Hematopoietic multipotent progenitor cell treated with erythropoietin and hydrocortisone succinate and interleukin-3 and kit ligand, for 4 days (in vitro differentiated cells): ENCODE measurements at places on chromosomes 11 and 22.

DNA sequence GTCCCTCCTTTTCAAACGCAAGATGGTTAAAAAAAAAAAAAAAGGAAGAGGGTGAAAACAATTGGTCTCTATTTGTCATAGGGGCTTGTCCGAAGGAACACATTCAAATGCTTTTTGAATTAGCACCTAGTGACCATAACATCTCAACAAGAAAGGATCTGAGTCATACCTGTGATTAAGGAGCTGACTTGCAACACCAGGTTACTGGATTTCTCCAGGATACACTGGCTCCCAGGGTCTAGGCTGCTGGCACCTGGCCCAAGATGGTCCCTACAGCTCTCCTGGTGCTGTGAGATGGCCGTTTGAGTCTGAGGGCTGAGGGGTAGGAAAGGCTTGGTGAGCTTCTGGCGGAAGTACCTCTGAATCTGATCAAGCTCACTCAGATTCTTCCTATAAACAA, 28.4 kb upstream of the UCP3 start:
- no peak for DNase-seq

- DNase-seq: no peak
Observed at GRCh38 chr11:75463106-75463774, 30.2 kb upstream of the KLHL35 start.

GRCh38 chr11:4551346-4551979, 6.5 kb downstream of the OR52M1 start:
- DNase-seq: peak; percentile 36

DNA sequence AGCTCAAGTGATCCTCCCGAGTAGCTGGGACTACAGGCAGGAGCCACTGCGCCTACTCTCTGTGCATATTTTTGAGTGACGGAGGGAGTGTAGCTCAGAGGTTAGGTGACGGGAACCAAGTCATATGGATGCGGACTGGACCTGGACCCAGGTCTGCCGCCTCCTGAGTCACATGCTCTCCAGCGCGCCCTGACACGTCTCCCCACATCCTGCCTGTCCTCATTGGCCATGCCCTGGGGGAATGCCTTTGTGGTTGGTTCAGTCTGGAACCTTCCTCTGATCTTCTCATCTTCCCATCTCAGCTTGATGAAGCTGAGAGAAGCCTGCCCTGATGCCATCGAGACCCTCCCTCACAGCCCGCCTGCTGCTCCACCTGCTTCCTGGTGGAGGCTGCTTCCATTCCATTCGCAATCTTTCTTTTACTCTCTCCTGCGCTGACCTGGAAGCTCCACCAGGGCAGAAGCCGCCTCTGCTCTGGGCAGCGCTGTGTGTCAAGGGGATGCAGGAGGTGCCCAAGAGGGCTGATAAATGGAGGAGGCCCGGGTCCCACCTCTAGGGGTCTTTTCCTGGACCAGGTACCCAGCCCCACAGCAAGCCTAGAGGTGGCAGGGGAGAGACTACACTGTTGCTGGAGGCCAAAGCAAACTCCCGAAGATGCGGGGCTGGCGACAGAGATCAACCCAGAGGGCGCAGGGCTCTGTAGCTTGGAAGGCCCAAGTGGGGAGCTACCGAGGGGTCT, 13.9 kb upstream of the BAIAP2L2 start:
- DNase-seq: no peak

- no peak for DNase-seq
Observed at GRCh38 chr11:74471037-74471436, 3.7 kb upstream of the KCNE3 start.

GRCh38 chr11:87368858-87369480, 331.2 kb downstream of the TMEM135 start:
- DNase-seq: peak; percentile 26

- DNase-seq: no peak
Observed at GRCh38 chr11:4704790-4705334, 278 bp downstream of the MMP26 start.

DNA sequence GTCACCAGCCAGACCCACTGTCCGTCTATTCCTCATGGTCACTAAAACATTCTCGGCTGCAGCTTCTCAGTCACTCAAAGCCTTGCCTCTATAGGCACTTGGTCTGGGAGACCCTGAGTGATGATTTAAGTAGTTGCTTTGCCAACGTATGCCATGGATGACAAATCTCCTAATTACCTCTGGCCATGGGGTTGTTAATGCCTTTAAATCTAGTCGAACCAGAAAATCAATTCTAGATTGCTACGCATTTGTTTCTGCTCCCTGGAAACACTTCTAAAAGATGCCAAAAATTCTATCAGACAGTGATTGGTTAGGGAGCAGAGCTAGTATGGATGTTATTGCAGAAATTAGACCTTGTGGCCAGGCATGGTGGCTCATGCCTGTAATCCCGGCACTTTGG, 57.0 kb upstream of the RTL6 start:
- DNase-seq: no peak

DNA sequence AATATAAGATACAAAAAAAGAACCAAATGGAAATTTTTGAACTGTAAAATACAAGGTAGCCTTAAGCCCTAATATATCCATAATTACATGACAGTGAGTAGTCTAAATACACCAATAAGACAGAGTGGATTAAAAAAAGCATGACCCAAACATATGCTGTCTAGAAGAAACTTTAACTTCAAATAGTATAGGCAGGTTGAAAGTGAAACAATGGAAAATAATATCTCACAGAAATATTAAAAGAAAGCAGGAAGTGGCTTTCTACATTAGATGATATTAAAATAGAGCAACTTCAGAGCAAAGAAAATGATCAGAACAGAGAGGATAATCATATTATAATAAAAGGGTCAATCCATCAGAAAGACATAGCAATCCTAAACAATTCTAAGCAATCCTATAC, 21.8 kb downstream of the DCUN1D5 start:
- DNase-seq: no peak

DNA sequence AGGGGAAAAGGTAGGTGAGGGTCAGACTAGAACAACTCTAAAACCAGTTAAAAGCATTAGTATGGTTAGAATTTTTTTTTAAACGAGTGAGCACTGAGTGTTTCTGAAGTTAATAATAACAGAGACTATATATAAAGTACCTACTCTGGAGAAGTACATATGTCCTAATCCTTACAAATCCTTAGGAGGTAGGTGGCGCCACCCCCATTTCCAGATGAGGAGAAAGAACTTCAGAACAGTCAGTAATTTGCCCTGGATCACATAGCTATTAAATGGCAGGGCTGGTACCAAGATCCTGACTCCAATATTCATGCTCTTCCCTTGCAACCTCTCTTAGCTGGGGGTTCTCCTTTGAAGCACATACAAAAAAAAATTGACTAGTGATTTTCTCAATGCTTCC, 80.5 kb downstream of the CLPB start:
- DNase-seq: peak; percentile 45

- no peak for DNase-seq
Observed at GRCh38 chr22:37163575-37164504, 14.1 kb upstream of the IL2RB start.

DNA sequence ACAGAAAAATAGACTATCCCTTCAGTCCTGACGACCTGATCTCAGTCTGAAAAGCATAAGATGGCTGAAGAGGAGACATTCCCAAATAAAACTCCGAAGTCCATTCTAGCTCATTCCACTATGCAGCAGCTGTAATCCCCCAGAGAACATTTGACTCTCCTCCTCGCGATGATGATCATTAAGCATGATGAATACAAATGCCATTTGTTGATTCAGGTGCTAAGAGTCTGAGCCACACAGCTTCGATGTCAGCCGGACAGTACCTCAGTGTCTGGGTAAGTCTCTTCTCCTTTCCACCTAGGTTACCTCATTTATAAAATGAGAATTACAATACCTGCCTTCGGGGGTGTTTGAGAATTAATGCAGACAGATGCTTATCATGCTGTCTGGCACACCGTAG, 94.8 kb downstream of the TENM4 start:
- DNase-seq: no peak

- no peak for DNase-seq
Observed at GRCh38 chr11:106379712-106380111, 302.2 kb downstream of the AASDHPPT start.

- DNase-seq: no peak
Observed at GRCh38 chr11:104529906-104530305, 366.0 kb upstream of the PDGFD start.

DNA sequence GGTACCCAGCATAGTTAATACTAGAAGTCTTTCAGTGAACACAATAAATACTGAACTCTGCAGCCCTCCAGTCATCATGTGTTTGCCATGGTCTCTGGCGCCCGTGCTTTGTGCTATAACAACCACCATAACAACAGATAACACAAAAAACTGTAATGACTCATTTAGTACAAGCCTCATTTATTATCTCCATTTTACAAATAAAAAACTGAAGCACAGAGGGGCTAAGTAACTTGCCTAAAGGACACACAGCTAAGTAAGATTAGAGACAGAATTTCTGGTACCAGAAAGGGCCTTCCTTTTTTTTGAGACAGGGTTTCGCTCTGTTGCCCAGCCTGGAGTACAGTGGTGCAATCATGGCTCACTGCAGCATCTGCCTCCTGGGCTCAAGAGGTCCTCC, 19.5 kb downstream of the RBFOX2 start:
- DNase-seq: peak; percentile 20

DNA sequence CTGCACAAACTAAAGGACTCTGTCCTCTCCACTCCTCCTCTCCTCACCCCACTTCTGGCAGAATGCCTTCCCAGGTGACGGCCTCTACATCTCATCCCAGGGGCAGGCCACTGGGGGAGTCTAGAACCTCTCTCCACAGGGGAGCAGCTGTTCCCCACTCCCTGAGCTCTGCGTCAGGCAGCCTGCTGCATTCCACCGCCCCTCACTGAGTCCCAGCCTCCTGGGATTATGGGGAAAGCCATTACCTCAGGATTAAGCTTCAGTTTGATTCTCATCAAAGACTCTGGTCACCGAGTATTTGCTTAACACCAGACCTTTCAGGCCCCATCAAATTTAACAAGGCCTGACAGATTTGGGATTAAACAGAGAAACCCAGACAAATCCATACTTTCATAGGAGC, 405.9 kb downstream of the NXPE2 start:
- DNase-seq: no peak

DNA sequence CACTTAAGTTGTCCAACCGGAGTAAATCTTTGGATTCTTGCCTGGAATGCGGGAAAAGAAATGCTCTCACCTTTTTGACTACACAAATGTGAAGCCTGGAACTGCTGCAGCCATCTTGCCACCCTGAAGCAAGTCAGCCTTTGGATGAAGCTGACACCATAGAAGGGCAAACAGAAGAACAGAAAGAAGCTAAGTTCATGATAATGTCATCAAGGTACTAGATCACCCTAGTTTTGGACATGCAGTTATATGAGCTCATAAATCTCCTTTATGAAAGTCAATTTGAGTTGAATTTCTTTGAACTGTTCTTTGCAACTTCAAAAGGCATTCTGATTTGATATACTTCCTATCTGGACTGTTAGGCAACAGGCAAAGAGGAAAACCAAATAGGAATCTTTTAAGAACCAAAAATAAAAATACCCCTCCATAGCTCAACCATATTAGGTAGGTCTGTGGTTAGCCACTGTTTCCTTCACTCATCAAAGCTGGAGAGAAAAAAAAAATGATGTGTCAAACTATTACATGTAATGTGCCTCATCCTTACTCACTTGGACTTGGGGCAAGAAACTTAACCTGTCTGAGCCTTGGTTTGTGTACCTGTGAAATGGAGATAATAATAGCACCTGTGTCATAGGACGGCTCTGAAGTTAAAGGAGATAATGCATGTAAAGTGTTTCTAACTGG, 91.9 kb downstream of the WT1 start:
- DNase-seq: peak; percentile 34

GRCh38 chr22:28435982-28436381, 243.7 kb downstream of the TTC28 start:
- no peak for DNase-seq

GRCh38 chr22:19798891-19799293, 38.3 kb downstream of the TBX1 start:
- no peak for DNase-seq

DNA sequence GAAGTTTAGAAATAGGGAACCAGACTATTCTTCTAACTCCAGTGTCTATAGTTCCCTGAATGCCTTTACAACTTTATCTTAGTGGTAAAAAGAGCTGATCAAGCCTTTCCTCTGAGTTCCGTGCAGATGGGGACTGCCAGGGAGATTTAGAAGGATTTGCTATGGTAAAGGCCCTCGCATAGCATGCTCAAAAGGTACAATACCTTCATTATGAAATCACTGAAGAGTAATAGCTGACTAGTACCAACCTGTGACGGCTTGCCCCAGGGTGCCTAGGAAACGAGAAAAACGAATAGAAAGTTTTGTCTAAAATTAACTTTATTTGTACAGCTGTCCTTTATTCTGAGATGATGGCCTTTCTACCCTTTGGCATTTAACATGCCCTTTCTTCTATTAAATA, 150.1 kb upstream of the ARHGAP42 start:
- no peak for DNase-seq

GRCh38 chr22:42697542-42698013, 23.1 kb downstream of the A4GALT start:
- DNase-seq: no peak

DNA sequence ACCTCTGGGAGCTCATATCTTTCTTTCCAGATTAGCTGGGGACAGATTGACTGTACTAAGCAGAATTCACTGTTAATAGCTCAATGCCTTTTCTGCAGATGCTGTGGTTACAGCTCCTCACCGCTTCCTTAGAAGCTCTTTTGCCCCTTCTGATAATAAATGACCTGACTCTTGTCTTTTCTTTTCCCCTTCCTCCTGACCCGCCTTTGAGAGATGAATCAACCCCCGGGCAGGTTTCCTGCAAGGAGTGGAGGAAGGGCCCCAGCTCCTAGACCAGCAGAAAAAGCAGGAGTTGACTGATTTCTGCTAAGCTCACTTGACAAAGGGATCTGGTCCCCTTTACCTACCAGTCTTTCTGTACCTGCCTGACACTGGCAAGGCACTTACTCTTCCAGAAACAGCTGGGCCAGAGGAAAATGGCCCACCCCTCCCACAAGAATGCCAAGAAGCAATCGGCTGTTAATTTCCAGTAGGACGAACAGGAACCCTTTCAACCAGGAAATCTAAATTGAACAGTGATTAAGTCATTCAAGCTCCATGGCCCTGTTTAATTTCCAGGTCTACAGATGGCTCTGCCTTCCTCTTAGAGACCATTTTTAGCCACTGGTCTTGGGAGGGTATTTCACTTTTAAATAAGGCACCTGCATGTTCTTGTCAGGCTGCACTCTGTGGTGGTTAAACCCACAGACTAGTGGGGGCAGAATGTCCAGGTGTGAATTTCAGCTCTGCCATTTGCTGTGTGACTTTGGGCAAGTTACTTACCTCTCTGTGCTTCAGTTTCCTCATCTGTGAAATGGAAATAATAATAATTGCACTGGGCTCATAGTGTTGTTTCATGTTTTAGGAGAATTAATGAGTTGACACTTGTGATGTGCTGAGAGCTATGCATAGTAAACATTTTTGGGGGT, 67.5 kb downstream of the PRR5L start:
- peak; percentile 80 for DNase-seq

DNA sequence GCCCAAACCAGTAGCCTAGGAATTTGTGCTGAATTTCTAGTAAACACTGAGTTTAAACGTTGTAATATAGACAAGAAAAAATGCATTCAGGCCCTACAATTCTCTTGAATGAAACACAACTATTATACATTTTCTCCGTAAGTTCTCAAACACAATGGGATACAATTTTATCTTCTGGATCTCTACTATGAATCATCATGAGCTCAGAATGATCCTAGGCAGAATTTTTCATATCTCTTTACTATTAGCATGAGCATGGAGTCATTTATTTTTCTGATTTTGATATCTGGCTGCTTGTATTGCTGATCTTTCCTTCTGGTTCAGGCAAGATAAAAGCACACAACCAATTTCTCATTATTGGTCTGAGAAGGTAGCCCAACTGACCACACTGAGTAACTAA, 1123.4 kb upstream of the RAG2 start:
- peak; percentile 8 for DNase-seq

GRCh38 chr11:46305295-46305694, 27.8 kb downstream of the CREB3L1 start:
- DNase-seq: peak; percentile 85
